ENCODE measurements at places on chromosomes 12 and 14. TPM values are rescaled to one million over a fixed set of nuclear protein-coding genes. Genes with fewer than 3 reads are reported as not detected.

Gene CRIP1
- 9.4 TPM for total RNA-seq

Gene TMEM229B
- 3.0 TPM for total RNA-seq

Gene RTL1
- 0.37 TPM for total RNA-seq

Gene DLGAP5
- total RNA-seq = 23.4 TPM

Gene TAS2R43
- total RNA-seq = 23.7 TPM

Gene SPIC
- 0.42 TPM for total RNA-seq

Gene NPAS3
- 7.1 TPM for total RNA-seq

DNA sequence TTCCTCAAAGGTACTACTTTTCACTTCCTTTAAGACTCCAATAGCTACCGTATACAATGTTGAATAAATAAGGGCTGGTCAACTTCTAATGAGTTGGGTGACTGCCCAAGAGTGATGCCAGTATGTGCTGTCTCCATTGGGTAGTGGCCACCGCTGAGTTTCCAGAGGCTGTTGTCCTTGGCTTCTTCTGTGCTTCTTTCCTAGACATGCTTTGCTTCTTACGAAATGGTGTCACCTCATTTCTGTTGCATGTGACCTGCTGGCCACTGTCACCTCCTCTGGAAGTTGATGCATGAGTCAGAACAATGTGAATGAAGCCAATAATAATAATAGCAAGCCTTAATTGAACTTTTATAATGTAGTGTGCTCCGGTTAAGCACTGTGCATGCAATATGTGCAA, 7.5 kb upstream of the NID2 start:
- DNase-seq = no peak

- DNase-seq = peak; percentile 77
These were observed 57.0 kb upstream of the FBRSL1 start for GRCh38 chr12:132432721-132433577.

DNA sequence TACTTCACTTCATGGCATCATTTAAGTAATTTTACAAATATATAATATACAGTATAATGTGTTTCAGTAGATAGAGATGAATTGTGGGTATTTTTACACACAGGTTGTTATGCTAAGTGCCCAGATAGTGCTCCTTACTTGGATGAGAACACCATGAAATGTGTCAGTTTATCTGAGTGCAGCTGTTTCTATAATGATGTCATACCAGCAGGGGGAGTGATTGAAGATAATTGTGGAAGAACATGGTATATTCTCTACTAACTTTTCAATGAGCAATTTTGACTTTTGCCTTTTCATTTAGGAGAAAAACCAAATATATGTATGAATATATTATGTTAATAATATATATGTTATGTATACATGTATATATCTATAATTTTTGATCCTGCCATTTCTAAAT, 221.6 kb downstream of the LRRK2 start:
- no peak for DNase-seq

DNA sequence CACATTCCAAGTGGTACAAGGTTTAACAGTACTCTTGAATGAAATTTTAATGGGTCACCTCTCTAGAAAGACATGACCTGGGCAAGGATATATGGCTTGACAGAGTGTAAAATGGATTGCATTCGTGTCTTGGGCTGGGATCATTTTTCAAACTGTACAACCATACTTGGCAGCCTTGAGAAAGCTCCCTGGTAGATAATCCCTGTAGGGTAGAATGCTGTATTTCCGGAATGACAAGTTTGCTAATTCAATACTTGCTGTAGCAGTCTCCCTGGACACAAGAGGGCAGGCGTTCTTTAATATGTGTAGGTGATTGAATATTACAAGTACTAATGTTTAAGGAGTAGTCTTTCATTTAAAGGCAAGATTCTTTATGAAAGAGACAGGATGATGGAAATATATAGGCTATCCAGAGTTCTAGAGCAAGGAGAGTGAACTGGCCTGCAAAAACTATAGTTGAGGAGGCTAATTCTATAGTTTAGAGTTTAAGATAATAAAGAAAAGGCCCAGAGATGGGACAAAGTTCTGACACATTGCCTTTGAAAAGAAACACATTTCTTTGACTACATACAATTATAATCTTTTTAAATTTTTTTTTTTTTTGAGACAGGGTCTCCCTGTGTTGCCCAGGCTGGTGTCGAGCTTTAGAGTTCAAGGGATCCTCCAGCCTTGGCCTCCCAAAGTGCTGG, 53.4 kb downstream of the PLBD1 start:
- peak; percentile 84 for DNase-seq

- DNase-seq = no peak
These were observed 16.0 kb upstream of the EVL start for GRCh38 chr14:100049220-100049619.

- no peak for DNase-seq
These were observed 105.7 kb downstream of the GRIN2B start for GRCh38 chr12:13875744-13876143.

DNA sequence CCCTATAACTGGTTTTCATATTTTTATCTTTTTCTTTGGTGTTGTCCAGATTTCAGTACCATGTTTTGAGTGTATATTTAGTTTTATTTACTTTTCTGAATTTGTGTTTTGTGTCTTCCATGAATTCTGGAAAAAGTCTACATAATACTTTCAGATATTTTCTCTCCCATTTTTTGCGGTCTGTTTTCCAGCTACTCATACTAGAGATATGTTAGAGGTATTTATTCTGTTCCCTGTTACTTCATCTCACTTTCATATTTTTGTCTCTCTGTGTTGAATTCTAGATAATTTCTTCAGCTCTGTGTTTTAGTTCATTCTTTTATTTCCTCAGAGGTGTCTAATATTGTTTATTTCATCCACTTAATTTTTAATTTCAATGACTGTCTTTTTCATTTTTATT, 74.2 kb downstream of the IFT81 start:
- no peak for DNase-seq

DNA sequence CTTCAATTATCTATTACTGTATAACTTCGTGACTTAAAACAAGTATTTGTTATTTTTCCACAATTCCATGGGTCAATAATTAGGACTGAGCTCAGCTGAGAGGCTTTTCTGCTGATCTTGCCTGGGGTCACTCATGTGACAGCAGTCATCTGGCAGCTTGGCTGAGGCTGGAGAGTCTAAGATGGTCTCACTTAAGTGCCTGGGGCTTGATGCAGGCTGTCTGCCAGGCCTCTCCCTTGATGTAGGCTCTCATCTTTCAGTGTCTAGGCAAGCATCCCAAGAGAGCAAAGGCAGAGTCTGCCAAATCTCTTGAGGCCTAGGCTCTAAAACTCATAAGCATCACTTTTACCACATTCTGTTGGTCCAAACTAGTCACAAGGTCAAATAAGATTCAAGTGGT, 93.2 kb downstream of the NKX2-1 start:
- no peak for DNase-seq

GRCh38 chr14:87170179-87170578, 822.8 kb downstream of the GALC start:
- DNase-seq = no peak

DNA sequence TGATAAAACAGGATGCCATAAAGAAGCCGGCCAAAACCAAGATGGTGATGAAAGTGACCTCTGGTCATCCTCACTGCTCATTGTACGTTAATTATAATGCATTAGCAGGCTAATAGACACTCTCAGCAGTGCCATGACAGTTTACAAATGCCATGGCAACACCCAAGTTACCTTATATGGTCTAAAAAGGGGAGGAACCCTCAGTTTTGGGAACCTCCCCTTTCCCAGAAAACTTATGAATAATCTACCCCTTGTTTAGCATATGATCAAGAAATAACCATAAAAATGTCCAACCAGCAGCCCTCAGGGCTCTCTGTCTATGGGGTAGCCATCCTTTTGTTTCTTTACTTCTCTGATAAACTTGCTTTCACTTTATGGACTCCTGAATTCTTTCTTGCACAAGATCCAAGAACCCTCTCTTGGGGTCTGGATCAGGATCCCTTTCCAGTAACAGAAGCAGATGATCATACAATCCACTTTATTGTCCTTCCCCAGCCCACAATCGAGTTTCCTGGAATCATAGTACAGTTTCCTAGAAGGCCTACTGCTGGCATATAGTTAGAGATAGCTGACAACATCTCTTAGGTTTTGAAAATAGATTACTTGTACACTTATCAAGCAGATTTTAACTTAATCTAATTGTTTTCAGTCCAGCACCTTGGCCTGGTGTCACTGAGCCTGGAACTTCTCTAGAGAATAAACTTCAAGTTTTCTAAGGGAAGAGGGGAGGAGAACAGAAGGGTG, 266.7 kb upstream of the HMGA2 start:
- no peak for DNase-seq

- DNase-seq = no peak
These were observed 979.0 kb downstream of the SLC6A15 start for GRCh38 chr12:83933615-83934014.

GRCh38 chr12:1594261-1595025, at the start of gene FBXL14:
FBXL14 (minus strand) TSS chr12:1594581; CDS start chr12:1594066, 515 bp downstream.
- DNase-seq = peak; percentile 69

GRCh38 chr12:118645219-118645618, 268.9 kb downstream of the SUDS3 start:
- DNase-seq = no peak

GRCh38 chr12:43221216-43221615, 330.8 kb downstream of the ADAMTS20 start:
- no peak for DNase-seq

DNA sequence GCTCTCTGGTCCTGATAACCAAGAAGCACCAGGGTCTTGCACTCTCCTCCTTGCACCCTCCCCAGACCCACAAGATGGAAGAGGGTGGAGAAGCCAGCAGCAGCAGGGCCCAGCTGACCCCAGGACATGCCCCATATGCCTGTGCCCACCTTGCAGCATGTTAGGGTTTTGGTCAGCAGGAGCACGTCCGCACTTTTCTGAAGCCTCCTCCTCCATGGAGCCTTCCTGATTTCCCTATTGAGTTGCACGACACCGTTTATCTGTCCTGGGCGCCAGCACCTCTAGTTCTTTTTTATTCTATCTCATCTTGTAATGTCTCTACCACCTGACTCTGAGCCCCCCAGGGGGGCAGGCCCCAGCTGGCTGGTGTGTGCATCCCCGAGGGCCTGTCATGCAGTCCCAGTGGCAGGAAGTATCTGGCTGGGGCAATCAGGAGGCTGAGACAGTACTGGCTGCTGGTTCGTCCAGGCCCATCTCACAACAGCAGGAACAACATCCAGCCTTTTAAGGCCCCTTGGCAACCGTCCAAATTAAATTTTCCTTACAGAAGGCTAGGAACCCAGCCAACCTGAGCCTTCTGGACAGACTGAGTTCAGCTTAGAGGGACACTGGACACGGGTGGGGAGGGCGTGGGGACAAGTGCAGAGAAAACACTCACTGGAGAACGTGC, 39.6 kb downstream of the CCDC85C start:
- DNase-seq = peak; percentile 83

- DNase-seq = peak; percentile 3
These were observed 536 bp downstream of the VPS29 start for GRCh38 chr12:110501399-110501751.

DNA sequence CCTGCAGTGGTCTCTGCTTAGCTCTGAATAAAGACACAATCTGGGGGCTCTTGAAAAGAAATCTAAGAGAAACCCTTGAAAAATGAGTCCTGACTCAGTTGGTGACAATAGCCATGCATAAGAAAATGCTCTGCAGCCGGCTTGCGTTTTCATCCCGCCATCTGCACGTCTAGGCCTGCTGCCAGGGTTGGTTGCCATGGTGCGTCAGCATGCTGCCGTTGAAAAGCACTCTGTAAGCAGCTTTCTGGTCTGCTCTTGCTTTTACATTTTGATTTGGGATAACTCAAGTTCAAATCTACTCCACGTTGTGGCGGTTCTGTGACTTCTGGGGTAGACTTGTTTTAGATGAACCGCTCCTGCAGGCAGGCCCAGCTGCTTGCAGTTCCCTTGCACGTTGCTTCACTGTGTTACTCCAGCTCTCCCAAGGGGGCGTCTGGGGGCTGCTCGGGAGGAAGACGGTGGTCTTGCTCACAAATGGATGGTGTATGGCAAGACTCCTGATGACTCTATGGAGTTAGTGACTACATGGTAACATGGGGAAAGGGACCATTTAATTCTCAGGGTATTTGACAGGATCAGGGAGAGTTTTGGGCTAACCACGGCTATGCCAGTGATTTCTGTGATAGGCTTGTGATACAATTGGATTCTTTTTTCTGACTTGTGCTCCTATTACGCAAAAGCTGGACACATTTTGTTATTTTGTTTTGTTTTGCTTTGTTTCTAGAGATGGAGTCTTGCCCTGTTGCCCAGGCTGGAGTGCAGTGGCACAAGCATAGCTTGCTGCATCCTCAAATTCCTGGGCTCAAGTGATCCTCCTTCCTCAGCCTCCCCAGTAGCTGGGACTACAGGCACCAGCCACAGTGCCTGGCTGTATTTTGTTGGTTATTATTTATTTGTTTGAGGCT, 15.8 kb downstream of the WNT5B start:
- DNase-seq = peak; percentile 80

DNA sequence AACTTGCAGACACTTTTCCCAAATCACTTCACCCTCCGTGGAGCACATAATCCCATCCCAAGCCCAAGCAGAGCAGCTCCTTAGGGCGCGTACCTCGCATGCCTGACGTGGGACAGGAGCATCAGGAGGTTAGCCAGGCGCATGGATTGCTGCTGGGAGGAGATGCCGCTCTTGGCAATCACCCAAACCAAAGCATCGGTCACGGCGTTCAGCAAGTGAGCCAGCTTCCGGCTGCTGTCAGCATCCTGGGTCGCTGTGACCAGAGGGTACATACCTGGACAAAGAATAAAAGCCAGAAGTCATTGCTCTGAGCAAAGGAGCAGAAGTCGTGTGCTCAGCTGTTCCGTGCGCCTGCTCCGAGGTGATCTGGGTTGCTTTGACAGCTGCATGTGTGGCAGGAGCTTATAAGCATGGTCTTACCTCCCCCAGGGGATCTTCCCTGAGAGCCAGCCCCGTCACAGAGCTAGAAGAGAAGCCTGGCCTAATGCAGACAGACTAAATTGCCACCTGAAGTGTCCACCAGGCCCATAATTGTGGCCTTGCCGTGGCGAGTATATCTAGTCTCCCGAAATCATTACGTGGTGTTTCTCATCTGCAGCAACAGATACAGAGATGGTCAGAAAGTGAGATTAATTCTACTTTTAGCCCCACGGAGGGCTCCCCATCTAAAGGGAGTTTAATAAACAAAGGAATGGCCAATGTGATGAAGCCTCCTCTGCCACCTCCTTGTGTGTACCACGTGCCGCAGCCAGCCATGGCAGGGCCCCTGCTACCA, 59.1 kb downstream of the ESR2 start:
- no peak for DNase-seq

- DNase-seq = no peak
These were observed 306.6 kb downstream of the SLC6A15 start for GRCh38 chr12:84605983-84606382.

GRCh38 chr14:102949062-102949800, 26.8 kb downstream of the AMN start:
- no peak for DNase-seq

DNA sequence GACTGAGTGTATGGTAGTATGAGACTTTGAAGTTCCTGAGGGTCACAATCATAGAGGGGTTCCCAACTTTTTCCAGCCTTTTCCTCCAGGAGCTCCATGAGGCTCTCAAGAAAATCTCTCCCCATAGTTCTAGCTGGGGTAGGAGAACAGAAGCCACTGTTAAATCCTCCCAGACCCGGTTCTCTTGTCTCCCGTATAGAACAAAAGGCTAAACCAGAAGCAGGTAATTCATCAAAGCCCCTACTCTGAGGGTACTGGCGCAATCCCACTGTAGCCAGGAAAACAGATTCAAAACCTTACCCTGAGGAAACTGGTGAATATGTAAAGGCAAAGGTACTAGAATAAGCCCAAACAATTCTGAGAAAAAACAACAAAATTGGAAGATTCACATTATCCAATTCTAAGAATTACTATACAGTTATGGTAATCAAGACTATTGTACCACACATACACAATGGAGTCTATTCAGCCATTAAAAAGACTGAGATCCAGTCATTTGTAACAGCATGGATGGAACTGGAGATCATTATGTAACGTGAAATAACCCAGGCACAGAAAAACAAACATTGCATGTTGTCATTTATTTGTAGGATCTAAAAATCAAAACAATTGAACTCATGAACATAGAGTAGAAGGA, 20.5 kb downstream of the OR8S1 start:
- no peak for DNase-seq

Measured in urinary bladder (tissue), 4 donors.